Hippocampal formation (tissue), 2 donors: ENCODE measurements at places on chromosomes 4 and X.

- DNase-seq: no peak
These were observed 151.3 kb upstream of the JADE1 start for GRCh38 chr4:128658214-128658631.

DNA sequence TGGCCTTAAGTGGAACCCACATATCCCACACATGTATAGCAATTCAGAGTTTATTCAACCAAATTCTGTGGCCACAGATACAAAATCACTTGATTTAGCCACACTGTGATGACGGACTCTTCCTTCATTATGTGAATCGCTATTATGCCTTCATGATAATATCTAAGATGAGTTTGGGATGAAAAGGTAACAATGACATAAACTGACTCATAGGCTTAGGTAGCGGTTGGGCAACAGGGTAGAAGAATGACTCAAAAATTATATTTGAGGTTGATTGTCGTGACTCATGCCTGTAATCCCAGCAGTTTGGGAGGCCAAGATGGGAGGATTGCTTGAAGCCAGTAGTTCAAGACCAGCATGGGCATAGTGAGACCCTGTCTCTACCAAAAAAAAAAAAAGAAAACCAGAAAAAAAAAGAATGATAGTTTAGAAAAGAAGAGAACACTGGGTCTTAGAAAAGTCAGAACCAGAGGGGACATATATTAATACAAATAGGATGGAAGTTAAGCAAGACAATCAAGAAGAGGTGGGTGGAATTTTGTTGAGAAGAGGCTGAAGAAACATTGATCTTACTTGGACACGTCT, 70.4 kb upstream of the USP9X start:
- no peak for DNase-seq

DNA sequence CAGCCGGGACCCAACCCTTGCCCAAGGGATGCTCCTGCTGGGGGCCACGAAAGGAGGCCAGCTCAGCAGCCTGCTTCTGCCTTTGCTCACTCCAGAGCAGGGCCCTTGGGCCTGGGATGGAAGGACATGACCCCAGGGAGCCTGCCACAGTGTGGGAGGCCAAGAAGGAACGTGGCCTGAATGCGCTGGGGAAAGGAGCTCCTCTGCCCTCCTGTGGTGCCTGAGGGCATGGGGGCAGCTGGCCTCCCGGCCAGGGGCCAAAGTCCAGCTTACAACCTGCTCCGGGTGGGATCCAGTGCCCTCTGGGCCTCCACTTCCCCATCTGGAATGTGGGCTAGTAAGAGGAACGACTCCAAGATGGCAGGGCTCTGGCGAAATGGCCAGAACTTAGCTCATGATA, 2.0 kb upstream of the ATP2B3 start:
- DNase-seq: no peak

DNA sequence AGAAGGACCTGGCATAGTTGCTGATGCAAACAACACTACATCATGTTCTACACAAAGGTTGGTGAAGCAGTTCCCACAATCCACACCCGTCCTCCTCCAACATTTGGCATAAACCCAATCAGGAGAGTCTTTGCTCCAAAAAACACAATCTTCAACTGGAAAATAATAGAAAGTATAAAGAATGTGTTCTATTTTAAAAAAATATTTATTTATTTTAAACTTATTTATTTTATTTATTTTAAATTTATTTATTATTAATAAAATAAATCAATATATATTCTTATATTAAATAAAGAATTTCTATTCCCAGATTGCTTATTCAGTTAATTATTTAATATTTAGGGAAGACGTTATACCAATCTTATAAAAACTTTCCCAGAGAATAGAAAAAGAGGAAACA, 1753.7 kb upstream of the AGA start:
- DNase-seq: no peak

DNA sequence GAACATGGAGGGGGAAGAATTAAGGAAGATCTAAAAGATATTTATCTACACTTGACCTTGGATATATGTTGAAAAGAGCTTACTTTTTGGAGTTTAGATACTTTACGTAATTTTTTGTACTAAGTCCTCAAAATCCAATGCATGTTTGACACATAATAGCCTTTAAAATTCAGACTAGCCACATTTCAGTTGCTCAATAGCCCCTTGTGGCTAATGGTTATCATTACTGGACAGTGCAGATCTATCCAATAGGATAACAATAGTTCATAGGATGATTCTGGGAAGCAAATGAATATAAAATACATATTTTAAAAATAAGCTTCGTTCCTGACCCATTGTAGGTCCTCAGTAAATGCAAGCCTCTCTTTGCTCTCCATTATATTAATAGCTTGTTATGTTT, 13.8 kb downstream of the AP1AR start:
- no peak for DNase-seq

GRCh38 chr4:30839583-30840520, 119.7 kb downstream of the PCDH7 start:
- DNase-seq: no peak
